COR-L47 (cell line): ENCODE measurements at places on chromosomes 5 and 9.

GRCh38 chr5:17143335-17143734 is 74.1 kb upstream of the BASP1 start:
- DNase-seq = no peak

DNA sequence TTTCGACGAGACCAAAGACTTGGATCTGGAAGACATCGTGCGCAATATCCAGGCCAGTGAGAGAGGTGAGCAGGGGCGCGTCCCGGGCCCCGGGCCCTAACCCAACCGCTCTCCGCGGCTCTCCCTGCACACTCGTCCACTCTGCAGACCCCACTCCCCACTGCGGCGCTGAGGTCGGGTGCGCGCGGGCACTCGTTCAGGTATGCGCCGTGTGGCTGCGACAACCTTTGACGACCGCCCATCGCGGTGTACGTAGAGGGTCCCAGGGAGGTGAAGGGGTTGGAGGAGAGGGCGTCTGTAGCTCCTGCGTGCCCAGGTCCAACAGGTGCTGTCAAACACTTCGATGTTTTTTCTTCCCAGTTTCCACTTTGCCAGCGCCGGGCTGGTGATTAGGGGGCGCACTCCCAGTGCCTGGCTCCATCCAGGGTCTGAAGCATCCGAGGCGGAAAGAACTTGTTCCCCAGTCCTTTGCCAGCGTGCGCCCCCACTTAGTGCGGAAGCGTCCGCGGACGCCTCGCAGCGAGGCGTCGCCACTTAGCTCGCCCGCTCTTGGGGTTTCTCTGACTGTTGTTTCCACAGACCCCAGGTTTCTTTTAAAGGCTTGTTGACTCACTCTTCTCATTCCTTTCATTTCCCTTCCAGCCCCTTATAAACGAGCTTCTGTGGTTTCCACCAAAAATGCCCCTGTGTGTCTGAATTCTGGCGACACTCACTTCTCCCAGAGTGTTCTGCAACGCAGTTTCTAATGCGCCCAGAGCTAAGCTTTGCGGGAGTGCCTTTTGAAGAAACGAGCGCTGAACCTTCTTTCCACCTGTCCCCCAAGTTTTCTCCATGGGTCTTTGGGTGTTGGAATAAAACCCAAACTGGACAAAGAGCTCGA is 1.6 kb downstream of the NPR3 start:
- no peak for DNase-seq

DNA sequence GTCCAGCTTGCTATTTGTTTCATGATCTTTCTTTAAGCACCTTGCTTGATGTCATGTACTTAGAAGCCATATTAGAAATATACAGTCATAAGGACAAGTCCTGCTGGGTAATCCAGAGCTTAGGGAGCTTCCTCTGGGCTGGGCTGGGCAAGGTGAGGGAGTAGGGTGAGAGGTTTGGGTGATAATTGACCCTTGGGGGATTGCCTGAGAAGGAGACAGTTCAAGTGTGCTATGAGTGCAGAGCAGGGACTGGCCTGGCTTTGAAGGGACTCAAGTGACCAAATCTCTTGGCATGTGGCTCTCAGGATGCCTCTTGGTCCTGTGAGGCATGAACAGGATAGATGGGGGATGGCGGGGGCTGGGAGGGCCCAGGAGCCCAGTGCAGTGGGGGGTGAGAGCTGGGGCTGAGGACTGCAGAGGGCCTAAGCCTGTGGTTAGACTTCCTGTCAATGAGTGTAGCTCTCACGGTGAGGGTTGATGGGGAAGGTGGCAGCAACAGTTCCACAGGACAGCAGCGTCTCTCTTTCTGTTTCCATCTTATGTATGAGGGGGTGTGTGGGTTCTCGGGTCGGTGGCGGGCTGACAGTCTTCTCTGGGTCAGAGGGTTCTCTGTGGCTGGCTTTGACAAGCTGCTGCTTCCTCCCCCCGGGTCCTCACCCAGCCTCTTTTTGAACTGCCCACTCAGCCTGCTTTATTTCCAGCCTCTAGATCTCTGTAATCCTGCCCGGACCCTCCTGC is 53.5 kb downstream of the RGS3 start:
- no peak for DNase-seq

DNA sequence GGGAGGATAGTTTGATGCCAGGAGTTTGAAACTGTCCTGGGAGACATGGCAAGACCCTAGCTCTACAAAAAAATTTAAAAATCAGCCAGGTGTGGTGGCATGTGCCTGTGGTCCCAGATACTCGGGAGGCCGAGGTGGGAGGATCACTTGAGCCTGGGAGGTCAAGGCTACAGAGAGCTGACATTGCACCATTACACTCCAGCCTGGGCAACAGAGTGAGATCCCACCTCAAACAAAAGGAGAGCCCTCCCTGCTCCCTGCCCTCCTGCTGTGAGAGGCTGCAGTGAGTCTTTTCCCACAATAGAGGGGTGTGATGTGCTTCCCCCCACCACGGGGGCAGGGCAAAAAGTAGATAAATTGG is 10.1 kb upstream of the CCDC187 start:
- no peak for DNase-seq

- DNase-seq = no peak
Observed at GRCh38 chr5:111942661-111943401, 185.8 kb upstream of the NREP start.

DNA sequence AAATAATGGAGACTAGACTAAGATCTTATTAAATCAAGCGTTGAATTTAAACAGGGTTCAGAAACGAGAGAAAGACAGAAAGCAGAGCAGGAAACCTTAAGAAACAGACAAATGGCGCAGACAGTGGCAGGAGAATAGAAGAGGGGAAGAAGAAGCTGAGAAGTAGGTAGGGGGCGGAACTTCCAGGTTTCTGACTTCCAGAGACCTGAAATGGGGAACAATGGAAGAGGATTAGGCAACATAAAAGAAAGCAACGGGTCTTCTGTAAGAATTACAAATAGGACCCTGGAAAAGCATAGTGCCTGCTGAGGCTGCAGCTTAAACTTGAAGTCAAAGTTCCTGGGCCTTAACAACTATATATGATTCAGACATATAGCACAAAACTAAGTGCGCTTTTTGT is 101.7 kb downstream of the BNC2 start:
- DNase-seq = no peak

- no peak for DNase-seq
Observed at GRCh38 chr5:60185231-60186099, 291.9 kb upstream of the PDE4D start.
